ENCODE measurements at places on chromosomes 12 and 14.
A peak's percentile ranks its signal among the peaks of the same experiment; 100 is the strongest.

DNA sequence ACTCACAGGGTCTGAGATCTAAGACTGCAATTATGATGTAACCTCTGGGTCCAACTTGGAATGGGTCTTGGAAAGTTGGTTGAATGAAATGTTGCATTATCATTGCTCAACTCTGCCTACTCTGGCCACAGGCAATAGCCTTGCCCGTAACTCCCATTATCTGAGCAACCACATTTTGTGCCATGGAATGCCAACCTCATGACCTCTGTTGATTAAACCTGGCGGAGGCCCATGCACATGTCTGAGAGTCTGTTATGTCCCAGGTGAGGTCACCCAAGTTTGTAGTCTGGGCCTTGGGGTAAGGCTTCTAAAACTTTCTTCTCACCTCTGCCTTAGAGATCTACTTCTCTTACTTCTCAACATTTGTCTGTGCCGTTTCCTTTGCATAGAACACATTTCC, 140.9 kb downstream of the TBX5 start:
- no peak for DNase-seq

- no peak for DNase-seq
These were observed 51.6 kb upstream of the SRP54 start for GRCh38 chr14:34931206-34931605.

GRCh38 chr14:104977681-104978653, at the start of gene AHNAK2:
Gene AHNAK2, minus strand, starts transcription at chr14:104978374. Its CDS starts 137 bp downstream, at chr14:104978237.
- DNase-seq: peak; percentile 76

DNA sequence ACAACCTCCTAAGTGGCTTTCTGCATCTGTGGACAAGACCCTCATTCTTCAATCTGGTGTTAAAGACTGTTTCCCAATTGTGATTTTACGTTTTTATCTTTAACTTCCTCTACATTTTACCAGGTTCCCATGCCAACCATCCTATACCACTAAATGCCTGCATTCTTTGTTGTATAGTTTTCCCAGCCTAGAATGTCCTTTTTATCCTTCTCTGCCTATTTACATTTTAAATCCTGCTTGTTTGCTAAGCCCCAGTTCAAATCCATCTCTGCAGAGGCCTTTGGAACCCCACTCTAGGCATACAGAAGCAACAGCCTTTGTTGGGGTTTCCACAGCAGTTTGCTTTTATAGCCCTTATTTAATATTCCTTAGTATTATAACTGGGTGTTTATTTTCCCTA, 325.1 kb upstream of the DDHD1 start:
- DNase-seq: no peak

DNA sequence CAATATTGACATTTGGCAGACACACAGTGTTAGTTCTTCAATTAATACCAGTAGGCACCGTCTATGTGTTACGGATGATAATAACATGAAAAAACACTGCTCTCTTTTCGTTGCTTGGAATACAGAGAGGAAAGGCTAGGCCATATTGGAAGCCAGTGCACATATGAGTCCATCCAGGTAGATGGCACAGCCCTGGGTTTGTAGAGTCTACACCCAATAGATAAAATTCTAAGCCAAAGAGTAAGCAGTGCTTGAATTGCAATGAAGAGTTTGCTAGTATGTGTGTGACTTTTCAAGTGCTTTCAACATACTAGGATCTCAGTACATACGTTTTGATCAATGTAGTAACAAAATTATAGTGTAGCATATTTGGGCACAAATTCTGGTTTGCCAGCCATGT, 243.3 kb upstream of the AVPR1A start:
- DNase-seq: no peak

DNA sequence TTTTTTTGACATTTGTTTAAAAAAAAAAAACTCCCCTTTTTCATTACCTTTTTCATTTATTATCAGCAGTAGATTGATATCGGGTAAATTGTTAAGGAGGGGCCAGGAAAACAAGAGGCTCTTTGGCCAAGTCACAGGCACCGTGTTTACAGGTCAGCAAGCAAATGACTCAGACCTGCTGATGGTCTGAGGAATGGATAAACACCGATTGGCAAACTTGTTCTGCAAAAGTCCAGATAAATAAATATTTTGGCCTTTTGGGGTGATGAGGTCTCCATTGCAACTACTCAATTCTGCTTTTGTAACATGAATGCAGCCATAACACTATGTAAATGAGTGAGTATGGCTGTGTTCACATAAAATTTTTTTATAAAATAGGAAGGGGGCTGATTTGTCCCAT, 94.0 kb downstream of the RPS29 start:
- no peak for DNase-seq

GRCh38 chr12:52798671-52799504, 3.0 kb upstream of the KRT3 start:
- no peak for DNase-seq

DNA sequence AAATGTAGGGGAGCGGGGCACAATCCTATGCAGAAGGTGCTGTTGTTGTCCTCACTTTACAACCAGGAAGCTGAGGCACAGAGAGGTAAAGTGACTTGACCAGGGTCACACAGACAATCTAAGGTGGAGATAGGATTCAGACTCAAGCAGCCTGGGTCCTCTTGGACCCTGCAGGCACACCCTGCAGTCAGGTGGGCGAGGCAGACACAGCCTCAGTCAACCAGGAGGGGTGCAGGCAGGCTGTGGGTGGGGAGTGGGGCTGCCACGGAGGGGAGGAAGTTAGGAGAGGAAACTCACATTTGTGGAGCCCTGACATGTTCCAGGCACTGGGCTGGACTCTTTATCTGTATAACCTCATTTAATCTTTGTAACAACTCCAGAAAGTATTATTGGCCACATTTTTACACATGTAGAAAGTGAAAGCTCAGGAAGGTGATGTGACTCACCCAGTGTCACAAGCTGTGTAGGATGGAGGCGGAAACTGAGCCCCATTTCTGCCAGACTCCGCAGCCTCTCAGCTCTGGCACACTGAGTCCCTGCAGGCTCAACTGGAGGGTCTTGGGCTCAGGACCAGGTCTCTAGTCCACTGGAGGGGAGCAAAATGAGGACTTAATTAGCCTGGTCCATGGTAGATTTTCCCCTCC, 24.9 kb upstream of the CHGA start:
- no peak for DNase-seq

DNA sequence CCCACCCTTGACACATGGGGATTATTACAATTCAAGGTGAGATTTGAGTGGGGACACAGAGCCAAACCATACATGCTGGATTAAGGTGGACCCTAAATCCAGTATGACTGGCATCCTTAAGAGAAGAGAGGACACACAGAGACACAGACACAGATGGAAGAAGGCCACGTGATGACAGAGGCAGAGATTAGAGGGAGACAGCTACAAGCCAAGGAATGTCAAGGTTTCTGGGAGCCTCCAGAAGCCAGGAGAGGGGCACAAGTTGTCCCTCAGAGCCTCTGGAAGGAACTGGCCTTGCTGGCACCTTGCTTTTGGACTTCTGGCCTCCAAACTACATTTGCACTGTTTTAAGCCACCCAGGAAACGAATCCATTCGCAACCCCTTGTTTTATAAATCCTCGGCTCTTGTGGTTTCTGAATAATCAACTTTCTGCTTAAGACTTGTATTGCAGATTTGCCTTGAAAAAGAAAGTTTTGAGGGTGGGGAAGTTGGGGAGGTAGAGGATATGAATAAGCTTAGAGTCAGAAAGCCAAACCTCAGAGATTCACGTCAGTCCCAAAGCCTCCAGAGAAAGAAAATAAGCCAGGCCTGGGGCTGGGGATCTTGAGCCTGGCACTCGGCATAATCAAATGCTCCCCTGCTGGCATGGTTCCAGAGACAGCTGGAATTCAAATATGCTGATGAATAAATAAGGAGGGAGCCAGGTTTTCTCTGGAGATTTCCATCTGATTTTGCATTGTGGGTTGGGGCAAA, 224.2 kb upstream of the PWP1 start:
- peak; percentile 37 for DNase-seq

GRCh38 chr12:88108021-88108420, 33.9 kb downstream of the CEP290 start:
- no peak for DNase-seq

DNA sequence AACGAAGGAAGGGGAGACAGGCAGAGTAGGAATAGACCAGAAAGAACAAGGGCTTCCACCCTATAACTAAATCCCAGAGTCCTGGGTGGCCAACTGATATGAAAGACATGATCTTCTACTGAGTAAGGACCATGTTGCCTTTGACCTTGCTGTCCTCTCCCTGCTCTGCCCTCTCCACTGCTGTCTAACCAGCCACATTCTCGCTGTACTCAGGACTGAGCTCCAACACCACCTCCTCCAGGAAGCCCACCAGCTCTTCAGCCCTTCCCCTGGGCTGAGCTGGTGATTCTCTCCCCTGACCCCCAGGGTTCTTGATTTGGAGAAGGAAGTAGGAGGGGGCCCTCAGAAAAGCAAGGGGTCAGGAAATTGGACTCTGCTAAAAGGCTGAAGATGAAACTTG, 159.2 kb downstream of the DICER1 start:
- no peak for DNase-seq

DNA sequence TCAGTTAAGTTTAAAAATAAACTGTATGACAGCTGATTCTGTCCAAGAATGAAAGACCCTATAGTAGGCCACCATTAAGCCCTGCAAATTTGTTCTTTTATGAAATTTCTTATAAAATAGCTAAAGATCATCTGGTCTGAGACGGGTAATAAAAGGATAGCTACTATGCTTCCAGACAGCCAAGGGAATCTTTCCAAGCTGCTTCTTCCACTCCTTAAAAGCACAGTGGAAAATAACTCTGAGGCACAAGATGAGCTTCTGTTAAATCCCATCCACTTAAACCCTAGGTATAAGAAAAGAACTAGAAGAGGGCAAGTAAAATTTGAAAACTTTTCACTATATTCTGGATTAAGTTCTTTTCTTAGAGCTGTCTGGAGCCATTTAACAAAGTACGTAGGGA, 194.3 kb downstream of the CAPZA3 start:
- no peak for DNase-seq

GRCh38 chr12:53096089-53096741, 1.3 kb upstream of the IGFBP6 start:
- no peak for DNase-seq

GRCh38 chr12:29157486-29157946, 8.4 kb downstream of the FAR2 start:
- DNase-seq: no peak

GRCh38 chr12:132239796-132240668, 89.4 kb downstream of the GALNT9 start:
- no peak for DNase-seq

GRCh38 chr12:123720141-123720814, 8.1 kb downstream of the ATP6V0A2 start:
- DNase-seq: no peak

DNA sequence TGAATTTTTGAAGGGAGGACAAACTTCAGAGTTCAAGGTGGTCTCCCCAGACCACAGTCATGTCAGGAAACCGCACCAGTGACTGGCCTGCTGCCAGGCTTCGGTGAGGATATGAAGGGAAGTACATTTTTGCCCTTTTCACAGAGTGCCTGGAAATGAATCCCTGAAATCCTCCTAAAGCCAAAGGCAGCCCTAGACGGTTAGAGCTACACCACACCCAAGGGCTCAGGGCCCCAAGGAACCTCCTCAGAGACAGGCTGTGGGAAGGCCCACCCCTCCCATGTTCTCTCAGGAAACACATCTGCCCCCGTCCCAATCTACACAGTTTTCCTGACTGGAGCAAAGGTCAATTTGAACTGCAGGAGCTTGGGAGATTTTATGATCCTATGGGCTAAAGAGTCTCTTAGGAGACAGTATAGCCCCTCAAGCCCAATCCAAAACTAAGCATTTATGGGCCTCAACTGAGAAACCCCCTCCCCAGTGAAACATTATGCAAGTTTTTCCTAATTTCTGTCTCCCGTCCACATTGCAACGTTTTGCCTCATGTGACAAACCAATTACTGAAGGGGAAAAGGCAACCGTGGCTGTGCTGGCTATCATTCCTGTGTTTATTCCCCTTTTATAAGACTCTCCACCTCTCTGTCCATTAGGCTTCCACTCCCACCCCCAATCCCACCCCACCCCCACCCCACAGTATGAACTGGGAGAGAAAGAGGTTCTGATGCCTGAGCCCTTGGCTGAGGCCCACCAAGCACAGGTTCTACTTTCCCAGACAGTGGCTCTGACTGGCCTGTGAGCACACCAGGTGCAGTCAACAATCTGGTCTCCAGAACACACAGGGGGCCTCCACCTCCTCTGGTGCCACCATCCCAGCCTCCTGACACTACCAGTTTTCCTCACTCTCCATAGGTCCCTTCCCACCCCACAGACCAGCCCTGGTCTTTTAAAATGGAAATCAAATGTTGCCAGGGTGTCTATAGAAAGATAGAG, 9.6 kb upstream of the RNASE1 start:
- no peak for DNase-seq

- no peak for DNase-seq
These were observed 25.5 kb downstream of the ZC2HC1C start for GRCh38 chr14:75094896-75095295.

- peak; percentile 53 for DNase-seq
These were observed 1.1 kb downstream of the ANKS1B start for GRCh38 chr12:99983456-99984258.

DNA sequence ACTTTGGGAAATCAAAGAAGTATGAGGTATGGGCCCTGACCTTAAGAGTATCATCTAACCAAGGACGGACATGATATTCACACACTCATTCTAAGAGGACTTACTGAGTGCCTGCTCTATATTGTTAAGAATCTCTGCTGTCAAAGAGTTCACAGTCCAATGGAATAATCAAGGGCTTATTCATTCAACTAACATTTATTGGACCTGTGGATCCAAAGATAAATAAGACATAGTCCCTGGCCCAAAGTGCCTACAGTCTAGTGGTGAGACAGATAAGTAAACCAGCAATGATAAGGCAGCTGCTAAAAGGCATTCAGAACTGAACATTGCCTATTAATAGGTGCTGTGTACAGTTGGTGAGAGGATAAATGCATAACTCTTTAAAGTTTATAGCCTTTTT, 11.0 kb downstream of the WDR20 start:
- DNase-seq: no peak

DNA sequence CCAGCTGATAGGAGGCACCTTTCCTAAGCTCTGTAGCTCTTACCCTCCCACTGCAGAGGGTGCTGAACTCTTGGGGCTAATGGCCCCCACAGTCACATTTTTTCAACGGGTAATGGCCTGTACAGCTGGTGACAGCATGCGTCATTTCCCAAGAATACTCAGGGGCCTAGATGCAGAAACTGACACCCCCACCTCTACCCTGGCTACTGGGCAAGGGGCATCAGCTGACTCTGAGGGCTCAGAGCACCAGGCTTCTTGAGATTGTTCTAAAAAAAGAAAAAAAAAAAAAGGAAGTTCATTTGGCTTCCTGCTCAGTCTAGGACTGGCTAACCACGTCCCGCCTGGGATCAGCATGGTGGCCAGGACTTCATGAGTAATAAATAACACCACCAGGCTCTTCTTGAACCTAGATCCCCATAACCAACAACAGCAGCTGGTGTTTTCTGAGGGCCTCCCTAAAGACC, 35.2 kb downstream of the ZFP36L1 start:
- no peak for DNase-seq

GRCh38 chr12:84508851-84509260, 403.7 kb downstream of the SLC6A15 start:
- DNase-seq: no peak

GRCh38 chr12:43861840-43862150, 25.9 kb downstream of the TMEM117 start:
- DNase-seq: no peak

GRCh38 chr14:50366115-50366514, 30.6 kb downstream of the CDKL1 start:
- DNase-seq: no peak
